ENCODE measurements at places on chromosomes 7 and 10.

GRCh38 chr7:23012908-23013714, 819 bp downstream of the HYCC1 start:
- DNase-seq = no peak

DNA sequence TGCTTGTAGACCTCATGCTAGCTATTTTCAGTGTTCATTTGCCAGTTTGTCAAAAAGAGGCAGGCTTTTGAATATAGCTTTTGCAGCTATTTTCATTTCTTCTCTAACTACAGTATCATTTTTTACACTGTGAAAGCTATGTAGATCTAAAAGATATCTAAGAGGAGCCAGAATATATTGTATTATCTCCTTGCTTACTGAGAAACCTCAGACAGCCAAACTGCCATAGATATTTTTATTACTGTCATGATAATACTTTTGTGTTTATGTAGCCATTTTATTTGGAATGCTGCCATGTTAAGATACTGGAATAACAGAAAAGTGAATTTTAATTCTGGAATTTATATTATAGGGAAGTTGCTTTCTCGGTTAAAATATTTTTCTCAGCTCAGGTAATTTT, 37.2 kb downstream of the ANKIB1 start:
- no peak for DNase-seq

DNA sequence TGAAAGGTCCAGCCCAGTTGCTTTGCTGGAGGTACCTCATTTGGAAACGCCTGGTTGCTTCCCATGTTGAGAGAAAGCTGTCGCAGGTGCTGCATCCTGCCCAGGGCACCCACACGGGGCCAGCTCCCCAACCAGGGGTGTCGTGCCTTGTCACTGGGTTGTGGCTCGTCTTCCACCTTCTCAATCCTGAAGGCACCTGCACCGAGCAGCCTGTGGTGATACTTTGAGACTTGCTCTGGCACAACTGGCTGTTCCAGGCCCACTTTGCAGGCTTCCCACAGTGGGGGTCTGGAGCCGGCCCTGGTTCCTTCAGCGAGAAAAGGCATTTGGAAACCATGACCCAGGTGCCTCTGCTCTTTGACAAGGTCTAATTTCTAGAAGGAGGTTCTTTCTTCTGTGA, 197.3 kb upstream of the PPP2R2D start:
- DNase-seq = no peak

GRCh38 chr7:91710881-91711280, 169.6 kb downstream of the MTERF1 start:
- no peak for DNase-seq

DNA sequence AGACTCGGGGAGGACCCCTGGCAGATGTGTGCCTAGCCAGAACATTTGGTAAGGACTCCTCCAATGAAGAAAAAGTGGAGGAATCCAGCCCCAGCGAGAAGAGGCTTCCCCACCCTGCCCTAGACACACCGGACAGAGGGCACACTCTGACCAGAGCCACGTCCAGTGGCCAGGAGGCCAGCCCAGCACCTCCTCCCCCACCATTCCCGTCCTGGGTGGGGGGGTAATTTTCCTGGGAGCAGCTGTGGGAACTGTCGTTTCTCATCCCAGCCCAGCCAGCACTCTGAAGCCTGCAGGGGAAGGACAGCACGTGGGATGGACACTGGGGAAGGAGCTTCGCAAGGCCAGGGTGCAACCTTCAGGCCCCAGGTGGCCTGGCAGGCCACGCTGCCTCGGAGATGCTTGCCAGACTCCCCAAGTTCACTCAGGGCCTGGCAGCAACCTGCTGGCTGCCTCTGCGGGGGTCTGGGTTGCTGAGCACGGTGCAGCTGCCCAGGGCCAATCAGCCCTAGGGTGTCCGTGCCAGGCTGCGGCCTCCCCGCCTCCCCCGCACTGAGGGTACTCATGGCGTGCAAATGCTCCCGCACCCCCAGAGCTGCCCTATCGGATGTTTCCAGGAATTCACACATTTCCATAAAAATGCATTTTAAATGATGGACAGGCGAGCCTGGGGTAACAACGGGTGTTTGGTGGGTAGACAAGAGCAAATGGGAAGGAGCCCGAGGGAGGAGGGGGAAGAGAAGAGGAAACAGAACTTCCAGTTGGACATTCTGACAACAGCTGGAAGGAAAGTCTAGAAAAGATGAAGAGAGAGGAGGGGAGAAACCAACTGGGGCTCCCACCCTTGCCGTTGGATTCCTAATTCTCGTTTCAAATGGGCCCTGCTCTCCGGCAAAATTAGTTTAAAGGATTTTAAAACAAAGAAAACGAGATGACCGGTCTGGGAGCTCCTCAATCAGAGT, 1.9 kb upstream of the EN2 start:
- DNase-seq = no peak

- no peak for DNase-seq
These were observed 224.6 kb upstream of the NRP1 start for GRCh38 chr10:33559105-33559504.
